NAMALWA (cell line): ENCODE measurements at places on chromosomes 6 and 20.

- DNase-seq: no peak
Measured at GRCh38 chr20:53917145-53918019, 153.0 kb downstream of the BCAS1 start.

- DNase-seq: no peak
Measured at GRCh38 chr6:46993846-46994245, 48.3 kb downstream of the ADGRF1 start.

- no peak for DNase-seq
Measured at GRCh38 chr6:38942442-38942841, 106.1 kb upstream of the GLP1R start.

- no peak for DNase-seq
Measured at GRCh38 chr6:21514288-21514687, 79.3 kb upstream of the SOX4 start.

- DNase-seq: no peak
Measured at GRCh38 chr6:157909282-157909664, 72.4 kb upstream of the SYNJ2 start.

- no peak for DNase-seq
Measured at GRCh38 chr6:49782725-49783124, 4.4 kb downstream of the PGK2 start.
